ENCODE measurements at places on chromosomes 4 and X.

- DNase-seq: no peak
Measured at GRCh38 chr4:75717408-75717807, 7.0 kb upstream of the USO1 start.

GRCh38 chr4:17875402-17876070, 64.8 kb downstream of the NCAPG start:
- DNase-seq: no peak

DNA sequence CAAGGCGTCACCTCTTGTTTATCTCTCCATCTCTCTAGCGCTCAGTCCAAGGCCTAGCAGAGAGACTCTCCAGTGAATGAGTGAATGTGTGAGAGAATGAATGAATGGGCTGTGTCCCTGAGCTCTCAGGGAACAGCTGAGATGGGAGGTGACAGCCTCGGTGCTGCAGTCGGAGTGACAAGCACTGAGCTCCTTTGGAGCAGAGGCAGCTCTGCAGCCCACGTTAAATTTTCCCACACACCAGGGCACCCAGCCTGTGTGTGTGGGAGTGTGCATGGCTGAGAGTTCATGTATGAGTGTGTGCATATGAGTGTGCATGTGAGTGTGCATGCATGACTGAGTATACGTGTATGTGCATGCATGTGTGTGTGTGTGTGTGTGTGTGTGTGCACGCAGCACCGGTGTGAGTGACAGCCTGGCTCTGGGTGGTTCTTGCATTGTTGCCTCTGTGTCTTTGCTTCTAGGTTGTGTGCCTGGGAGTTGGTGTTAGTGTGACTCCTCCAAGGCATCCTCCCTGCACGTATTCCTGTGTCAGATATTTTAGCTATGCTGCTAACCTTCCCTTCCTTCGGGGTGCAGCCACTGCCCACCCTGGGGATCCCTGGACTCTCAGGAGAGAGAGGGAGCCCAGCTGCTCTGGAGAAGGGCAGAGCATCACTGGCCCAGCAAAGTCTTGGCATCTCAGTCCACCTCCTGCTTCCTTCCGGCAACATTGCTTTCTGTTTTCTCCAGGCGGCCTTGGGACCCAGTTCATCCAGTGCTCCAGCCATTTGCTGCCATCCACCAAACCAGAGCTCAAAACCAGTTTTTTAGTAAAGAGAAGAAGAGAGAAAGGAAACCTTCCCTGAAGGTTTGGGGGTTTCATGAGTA, 98.6 kb downstream of the PPP2R2C start:
- DNase-seq: no peak

DNA sequence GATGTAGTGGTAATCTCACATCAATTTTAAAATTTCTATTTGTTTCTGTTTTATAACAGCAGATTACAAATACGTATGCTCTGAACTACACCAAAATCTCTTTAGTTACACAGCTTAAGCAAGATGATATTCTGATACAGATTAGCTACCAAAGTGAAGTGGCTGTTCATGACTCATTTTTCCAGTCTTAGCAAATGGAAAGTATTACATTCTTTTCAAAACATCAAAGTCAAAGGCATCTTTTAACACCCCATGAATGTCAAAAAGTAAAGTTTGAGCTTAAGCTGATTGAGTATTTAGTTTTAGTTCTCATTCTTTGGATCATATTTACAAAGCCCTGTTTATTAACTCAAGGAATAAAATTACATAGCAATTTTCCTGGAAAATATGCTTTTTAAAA, 6.6 kb upstream of the HPGDS start:
- no peak for DNase-seq

DNA sequence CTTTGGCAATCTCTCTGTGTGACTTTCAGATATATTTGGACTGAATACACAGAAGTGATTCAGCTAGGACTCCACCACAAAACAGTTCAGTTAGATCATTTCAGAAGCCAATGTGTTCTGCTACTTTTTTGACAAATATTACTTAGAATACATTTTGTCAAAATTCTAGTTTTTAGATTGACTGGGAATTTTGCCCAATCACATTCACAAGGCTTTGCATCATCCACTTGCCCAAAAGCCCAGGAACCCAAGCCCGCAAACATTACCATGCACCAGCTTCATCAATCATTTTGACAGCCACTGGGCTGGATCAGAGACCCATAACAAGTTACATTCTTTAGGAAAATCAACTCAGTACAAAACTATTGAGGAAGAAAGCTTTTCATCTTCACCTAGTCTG, 256.6 kb upstream of the NDST3 start:
- no peak for DNase-seq

DNA sequence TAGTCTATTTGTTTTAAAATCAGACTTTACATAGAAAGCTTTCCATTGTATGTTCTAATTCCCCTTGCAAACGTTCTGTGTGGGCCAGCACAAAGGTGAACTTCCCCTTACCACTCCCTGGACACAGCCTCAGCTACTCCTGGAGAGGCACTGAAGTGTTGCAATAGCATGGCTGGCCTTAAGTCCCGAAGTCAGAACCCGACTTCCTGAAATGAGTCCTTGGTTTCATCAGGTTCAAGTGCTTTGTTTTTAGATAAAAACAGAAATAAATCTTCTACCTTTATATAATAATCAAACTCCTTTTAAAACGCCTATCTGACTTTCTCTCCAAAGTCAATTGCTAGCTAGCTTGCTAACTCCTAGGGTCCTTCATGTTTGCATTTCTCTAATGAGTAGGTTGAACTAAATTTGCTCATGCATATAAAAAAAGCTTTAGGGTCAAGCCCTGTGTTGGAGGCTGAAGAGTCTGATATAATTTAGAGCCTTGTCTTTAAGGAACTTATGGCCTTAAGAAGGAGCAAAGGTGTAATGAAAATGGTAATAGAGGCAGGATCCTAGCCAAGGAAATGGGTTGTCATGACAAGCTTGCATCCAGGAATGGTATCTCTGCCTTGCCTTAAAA, 9.0 kb downstream of the BMP3 start:
- no peak for DNase-seq

GRCh38 chr4:21749412-21749811, 199.2 kb downstream of the KCNIP4 start:
- no peak for DNase-seq

All from effector CD8-positive, alpha-beta T cell (primary cell).